ENCODE measurements at places on chromosomes 7 and 10. TPM values are rescaled to one million over a fixed set of nuclear protein-coding genes. Genes with fewer than 3 reads are reported as not detected.

DNA sequence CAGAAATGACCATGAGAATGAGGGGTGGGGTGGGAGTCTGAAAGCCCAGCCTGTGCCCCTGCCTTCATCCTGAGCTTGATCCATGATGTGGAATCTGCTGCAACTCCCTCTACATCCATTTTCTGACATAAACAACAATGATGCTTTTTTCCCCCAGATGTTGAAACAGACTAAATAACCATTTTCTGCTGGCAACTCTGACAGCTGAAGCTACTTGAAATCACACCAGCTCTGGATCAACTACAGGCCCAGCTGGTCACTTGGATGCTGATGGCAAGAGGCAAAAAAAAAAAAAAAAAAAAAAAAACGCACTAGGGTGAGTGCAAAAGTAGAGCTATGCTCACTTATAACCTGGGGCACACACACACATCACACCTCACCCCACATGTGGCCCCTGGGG lies 74.2 kb downstream of the FAM107B start:
- no peaks in the 10 kb centered on the region for H3K36me3 ChIP-seq
- no peaks in the 10 kb centered on the region for H3K27me3 ChIP-seq
- DNase-seq = no peak

- H3K27ac ChIP-seq = no peak within 1 kb of the TSS
- H3K4me3 ChIP-seq = peak within 1 kb of the TSS; percentile 40
- no peaks in the 10 kb centered on the region for H3K4me1 ChIP-seq
- peaks cover 30% of the 10 kb centered on the region for H3K27me3 ChIP-seq
Observed at GRCh38 chr7:93921607-93922566, at the start of gene GNG11. GNG11 (plus strand) TSS chr7:93921735; CDS start chr7:93922138, 403 bp downstream.

- no peaks in the 10 kb centered on the region for H3K36me3 ChIP-seq
- no peaks in the 10 kb centered on the region for H3K27me3 ChIP-seq
- no peak overlapping the region for H3K4me3 ChIP-seq
- H3K4me1 ChIP-seq = no peaks in the 10 kb centered on the region
- H3K27ac ChIP-seq = no peak overlapping the region
Observed at GRCh38 chr10:130481936-130482335, 345.7 kb downstream of the GLRX3 start.

GRCh38 chr7:42127232-42127622 lies 109.8 kb downstream of the GLI3 start:
- H3K4me1 ChIP-seq = no peaks in the 10 kb centered on the region
- H3K4me3 ChIP-seq = no peak overlapping the region
- peaks cover 4% of the 10 kb centered on the region for H3K27me3 ChIP-seq
- H3K27ac ChIP-seq = no peak overlapping the region
- no peaks in the 10 kb centered on the region for H3K36me3 ChIP-seq

The ELAPOR2 gene
- 4.4 TPM for total RNA-seq

- peaks cover 72% of the 10 kb centered on the region for H3K27me3 ChIP-seq
- H3K36me3 ChIP-seq = no peaks in the 10 kb centered on the region
- no peak overlapping the region for H3K27ac ChIP-seq
- H3K4me3 ChIP-seq = no peak overlapping the region
Observed at GRCh38 chr10:49612513-49613164, 1.2 kb upstream of the CHAT start.

DNA sequence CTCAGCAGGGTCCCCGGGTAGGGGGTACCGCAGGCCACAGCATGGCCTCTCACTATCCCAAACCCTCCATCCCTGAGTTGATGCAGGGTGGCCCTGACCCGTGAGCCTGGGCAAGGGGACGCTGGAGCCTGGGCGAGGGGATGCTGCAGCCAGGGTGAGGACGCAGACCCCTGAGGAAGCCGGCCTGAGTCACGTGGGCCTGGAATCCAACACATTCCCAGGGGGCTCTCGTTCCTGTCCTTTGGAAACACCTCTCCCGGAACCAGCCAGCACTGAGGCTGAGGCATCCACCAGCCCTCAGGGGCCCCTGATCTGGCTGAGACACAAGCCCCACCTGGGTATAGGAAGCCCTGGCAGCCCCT lies 61.5 kb upstream of the NKX6-2 start:
- H3K4me1 ChIP-seq = peaks cover 11% of the 10 kb centered on the region
- no peak overlapping the region for H3K4me3 ChIP-seq
- peaks cover 3% of the 10 kb centered on the region for H3K36me3 ChIP-seq
- no peak for DNase-seq

The NODAL gene
- not detected for total RNA-seq

DNA sequence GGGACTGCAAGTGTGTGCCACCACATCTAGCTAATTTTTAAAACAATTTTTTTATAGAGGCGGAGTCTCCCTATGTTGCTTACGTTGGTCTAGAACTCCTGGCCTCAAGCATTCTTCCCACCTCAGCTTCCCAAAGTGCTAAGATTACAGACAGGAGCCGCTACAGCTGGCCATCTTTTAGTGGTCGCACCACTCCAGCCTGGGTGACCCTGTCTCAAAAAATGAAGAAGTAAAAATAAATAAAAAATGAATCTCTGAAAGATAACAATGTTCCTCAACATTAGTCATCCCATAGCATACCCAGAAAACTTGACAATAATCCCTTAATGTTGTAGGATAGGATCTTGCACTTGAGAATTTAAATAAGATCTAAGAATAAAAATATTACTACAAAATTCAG lies 18.2 kb downstream of the WBP1L start:
- H3K36me3 ChIP-seq = peaks cover 37% of the 10 kb centered on the region
- H3K4me3 ChIP-seq = no peak overlapping the region
- H3K27ac ChIP-seq = no peak overlapping the region
- H3K27me3 ChIP-seq = no peaks in the 10 kb centered on the region
- H3K4me1 ChIP-seq = peaks cover 42% of the 10 kb centered on the region

DNA sequence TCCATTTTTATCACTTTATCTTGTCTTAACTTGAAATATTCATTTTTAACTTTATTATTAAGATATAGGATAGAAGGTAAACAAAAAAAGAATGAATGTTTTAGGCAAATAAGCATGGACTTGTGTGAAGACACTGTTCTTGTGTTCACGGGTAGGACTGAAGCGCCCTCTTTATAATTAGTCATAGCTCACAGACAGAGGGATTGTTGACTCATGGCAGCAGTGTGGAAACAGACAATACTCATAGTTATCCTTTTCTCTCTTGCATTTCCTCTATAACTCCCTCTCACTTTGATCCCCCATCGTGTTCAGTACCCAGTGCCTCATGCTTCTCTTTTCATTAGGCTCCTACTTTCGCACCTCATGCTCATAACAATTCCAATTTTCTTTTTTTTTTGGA lies 731.8 kb downstream of the PHTF2 start:
- no peaks in the 10 kb centered on the region for H3K4me1 ChIP-seq
- H3K36me3 ChIP-seq = no peaks in the 10 kb centered on the region
- no peak for DNase-seq
- H3K27ac ChIP-seq = no peak overlapping the region
- H3K4me3 ChIP-seq = no peak overlapping the region

DNA sequence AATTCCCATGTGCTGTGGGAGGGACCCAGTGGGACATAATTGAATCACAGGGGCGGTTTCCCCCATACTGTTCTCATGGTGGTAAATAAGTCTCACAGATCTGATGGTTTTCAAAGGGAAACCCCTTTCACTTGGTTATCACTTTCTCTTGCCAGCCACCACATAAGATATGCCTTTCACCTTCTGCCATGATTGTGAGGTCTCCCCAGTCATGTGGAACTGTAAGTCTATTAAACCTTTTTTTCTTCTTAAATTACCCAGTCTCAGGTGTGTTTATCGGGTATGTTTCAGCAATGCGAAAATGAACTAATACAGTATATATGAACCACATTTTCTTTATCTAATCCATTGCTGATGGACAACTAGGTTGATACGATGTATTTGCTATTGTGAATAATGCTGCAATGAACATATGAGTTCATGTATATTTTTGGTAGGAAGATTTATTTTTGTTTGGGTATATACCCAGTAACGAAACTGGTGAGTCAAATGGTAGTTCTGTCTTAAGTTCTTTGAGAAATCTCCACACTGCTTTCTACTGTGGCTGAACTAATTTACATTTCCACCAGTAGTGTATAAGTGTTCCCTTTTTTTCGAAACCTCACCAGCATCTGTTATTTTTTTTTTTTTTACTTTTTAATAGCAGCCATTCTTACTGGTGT lies 70.0 kb upstream of the HGF start:
- no peak overlapping the region for H3K4me3 ChIP-seq
- no peak overlapping the region for H3K27ac ChIP-seq
- H3K27me3 ChIP-seq = no peaks in the 10 kb centered on the region
- no peaks in the 10 kb centered on the region for H3K4me1 ChIP-seq
- no peak for DNase-seq
